ENCODE measurements at places on chromosomes 7 and 10.

GRCh38 chr10:33423154-33423529 is 88.7 kb upstream of the NRP1 start:
- no peak for DNase-seq

- no peak for DNase-seq
Measured at GRCh38 chr10:84665883-84666463, 337.6 kb downstream of the CCSER2 start.

- no peak for DNase-seq
Measured at GRCh38 chr10:14601872-14602725, 172.6 kb downstream of the FAM107B start.

DNA sequence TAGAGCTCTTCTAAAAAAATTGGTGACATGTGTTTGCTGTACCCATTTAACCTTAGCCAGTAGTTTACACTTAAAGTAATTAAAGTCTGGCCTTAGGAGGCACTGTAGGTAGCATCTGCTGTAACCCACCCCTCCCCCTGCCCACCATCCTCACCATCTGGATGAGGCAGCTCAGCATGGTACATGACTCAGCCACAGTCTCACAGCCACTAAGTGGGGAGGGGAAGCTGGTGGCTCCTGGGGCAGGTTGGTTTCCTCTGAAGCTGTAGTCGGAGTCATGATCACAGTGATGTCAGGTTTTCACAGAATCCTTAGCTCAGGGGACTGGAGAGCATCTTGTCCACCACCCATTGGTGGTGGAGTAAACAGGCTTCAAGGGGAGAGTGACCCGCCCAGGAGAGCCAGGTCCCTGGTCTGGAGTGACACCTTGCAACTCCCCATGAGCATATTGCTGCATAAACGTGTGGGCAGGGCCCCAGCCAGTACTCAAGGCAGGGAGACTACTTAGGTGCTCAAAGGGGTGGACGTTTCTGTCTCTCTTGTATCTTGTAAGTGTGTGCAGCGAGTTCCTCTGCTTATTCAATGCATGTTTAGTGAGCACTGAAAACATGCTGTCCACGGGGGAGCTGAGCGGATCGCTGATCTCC is 125.9 kb downstream of the GRK5 start:
- no peak for DNase-seq
